T-cell (primary cell): ENCODE measurements at places on chromosomes 13 and 19. TPM values are rescaled to one million over a fixed set of nuclear protein-coding genes. Genes with fewer than 3 reads are reported as not detected.

DNA sequence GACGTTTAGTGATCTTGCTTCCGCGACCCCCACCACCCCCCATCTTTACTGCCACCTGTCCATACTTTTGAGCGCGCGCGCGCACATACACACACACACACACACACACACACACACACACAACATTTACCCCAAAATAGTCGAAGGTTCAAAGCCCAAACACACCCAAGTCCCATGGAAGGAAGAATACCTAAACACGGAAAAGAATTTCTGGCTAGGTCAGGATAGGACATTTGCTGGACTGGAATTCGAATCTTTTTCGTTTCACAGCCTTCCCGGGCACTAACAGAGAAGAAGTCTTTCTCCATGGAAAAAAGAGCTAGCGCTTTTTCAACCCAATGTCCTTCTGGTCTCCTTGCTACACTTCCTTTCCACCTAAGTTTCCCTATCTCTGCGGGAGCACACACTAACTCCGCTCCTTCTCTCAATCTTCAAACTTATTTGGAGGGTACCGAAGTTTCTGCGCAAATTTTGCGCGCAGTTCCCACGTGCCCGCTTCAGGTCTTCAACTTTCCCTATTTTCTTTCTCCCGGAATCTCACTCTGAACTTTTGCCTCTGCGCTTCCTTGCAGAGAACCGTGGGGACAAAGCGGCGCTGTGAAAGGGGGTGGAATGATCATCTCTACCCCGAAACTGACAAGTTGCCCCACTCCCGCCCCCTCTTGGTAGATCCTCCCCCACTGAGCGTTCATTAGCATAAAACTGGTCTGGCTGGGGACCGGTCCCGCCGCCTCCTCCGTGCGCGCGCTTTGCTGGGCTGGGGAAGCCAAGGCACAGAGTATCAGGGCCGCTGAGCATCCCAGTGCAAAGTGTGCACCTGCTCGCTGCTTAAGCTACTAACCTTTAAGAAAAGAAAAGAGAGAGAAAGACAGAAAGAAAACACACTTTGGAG is 2.7 kb downstream of the DACH1 start:
- H3K27ac ChIP-seq: no peak overlapping the region
- no peaks in the 10 kb centered on the region for H3K27me3 ChIP-seq
- peak overlapping the region; percentile 98 for H3K4me3 ChIP-seq
- DNase-seq: no peak
- no peaks in the 10 kb centered on the region for H3K36me3 ChIP-seq
- peaks cover 22% of the 10 kb centered on the region for H3K4me1 ChIP-seq

DNA sequence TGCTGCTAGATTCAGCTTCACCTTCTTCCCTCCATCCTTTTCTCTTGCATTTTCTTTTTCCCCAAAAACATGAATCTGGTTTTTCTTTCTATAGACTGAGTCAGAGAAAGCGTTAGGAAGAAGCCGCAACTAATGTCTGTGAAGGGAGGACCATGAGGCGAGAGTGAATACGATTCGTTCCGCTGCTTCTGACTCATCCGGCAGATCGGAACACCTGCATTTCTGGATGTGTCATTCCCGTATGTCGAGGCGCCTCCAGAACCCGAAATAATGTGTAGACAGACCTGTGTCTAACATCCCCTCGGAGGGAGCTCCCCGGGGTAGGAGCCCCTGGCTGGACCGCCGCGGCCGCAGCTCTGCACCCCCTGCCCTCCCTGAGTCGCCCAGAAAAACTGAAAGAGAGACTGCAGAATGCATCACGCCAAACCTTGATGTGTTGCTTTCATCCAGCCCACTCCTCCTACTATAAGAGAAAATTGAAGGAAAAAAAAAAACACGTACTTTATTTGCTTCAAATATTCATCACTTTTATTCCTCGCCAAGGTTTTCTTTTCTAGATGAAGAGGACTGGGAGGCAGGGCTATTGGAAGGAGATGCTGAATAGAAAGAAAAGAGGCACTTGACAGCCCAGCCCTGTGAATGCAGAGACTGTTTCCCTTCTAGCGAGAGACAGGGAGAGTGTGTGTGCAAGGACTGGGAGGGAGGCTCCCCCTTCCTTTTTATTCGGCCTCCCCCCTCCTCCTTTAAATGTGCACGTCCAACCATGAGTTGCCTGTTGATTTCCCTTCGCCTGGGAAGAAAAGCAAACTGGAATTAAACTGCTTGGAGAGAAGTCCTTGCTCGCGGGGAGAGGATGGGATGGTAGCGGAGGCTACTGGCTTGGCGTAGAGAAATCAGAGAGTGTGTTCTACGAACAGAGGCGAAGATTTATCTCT is 616 bp upstream of the PCDH17 start:
- H3K36me3 ChIP-seq: no peaks in the 10 kb centered on the region
- H3K27ac ChIP-seq: no peak overlapping the region
- H3K4me1 ChIP-seq: peaks cover 35% of the 10 kb centered on the region
- peaks cover 18% of the 10 kb centered on the region for H3K27me3 ChIP-seq

- DNase-seq: no peak
- no peaks in the 10 kb centered on the region for H3K4me1 ChIP-seq
- no peaks in the 10 kb centered on the region for H3K36me3 ChIP-seq
- no peak overlapping the region for H3K4me3 ChIP-seq
Observed at GRCh38 chr13:76804801-76805200, 81.4 kb downstream of the KCTD12 start.

- H3K27me3 ChIP-seq: no peaks in the 10 kb centered on the region
- H3K4me1 ChIP-seq: no peaks in the 10 kb centered on the region
- no peaks in the 10 kb centered on the region for H3K36me3 ChIP-seq
- H3K27ac ChIP-seq: no peak overlapping the region
Observed at GRCh38 chr13:31538067-31539042, 201.0 kb upstream of the RXFP2 start.

DLL3 gene
- 0.16 TPM for total RNA-seq

AKT2 gene
- 169 TPM for total RNA-seq

APLP1 gene
- not detected for total RNA-seq
